ENCODE measurements at places on chromosomes 3 and 15.

DNA sequence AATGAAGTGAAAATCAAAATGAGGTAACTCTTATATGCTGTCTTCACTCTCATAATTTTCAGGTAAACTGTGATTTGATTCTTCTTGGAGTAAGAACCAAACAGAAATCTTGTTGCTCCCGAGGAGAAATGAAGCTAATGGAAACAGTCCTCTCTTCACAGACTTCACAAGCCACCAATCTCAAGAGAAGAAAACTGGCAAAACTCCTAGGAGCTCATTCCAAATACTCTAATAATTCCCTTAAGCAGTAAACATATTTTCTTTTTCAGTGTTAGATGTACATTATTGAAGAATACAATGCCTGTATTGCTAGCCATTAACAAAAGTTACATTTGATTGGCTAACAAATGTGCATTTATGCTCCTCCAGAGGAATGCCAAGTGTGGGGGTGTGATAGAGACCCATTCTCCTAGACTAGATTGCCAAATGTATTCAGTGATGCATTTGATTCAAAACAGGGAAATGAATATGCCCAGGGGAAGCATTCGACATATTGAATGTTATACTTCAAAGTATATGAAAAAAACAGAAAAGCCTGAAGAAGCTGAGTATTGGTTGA lies 11.8 kb upstream of the RIOX2 start:
- no peak for DNase-seq

DNA sequence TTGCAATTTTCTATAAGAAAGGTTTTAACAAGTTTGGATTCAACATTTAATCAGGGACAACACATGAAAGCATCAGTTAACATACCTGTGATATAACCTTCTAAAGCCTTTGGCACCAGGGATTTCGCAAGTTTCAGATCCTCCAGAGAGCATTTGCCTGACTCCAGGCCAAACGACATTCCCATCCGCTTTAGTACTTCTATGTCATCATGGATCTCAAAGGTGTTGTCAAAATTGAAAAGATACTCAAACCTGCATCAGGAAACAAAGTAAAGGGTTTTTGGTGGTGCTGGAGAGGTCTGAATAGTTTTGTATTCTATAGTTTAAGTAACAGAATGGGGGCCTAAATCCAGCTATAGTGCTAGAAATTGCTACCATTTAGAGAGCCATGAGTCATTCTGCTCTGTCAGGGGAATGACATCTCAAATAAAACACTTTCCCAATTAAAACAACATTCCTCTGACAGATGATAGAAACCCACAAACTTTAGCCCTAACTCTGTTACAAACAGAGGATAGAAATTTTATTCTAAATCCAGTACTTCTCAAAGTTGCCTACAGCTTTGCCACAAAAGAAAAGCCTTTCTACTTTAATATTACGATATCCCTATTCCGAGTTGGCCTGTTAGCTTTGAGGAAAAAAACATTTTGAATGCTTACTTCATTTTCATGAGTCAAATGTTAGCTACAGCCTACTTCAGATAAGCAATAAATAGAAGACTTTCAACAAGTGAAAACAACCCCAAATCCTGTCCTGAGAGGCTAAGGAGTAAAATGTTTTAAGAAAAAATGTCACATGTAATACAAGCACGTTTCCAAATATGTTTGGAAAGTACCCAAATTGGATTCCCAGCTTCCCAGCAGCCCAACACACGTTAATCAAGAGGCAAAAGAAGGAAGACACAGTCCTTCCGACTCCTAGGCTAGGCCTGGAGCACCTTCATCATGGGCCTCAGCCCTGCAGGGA lies 83.4 kb downstream of the ATP1B3 start:
- no peak for DNase-seq

DNA sequence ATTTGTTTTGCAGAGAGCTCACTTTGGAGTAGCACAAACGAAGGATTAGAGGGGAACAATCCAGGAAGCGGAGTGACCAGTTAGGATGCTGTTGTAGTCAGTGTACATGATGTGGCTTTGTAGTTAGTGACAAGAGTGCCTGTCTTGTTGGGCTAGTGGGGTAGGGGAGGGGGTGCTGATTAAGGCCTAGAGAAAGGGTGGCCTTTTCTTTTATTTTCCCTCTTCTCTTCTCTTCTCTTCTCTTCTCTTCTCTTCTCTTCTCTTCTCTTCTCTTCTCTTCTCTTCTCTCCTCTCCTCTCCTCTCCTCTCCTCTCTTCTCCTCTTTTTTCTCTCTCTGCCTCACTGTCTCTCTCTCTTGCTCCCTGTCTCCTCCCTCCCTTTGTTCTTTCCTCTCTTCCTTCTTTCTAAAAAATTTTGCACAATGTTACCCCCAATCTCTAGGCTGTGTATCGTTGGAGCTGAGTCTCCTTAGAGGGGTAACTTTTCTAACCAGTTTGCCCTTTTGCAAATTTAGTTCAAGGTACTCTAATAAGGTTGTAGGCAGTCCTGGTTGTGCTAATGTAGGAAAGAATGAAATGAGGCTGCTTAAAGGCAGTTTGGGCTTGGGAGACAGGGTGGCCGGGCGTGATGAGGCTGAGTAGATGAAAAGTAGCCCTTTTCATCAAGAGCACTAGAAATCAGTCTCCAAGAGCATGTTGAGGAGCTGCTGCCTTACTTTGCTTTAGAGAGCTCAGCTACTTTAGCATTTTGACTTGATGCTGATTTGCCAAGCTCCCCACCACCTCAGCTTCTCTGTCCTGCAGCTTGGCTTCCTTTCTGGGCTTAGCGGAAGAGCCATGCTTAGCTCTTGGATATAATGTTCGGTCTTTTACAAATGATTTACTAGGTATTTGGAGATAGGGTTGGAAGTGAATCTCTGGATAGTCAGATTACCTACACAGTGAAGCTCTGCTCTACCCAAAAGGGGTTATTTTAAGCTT lies 58.6 kb downstream of the SV2B start:
- no peak for DNase-seq

GRCh38 chr3:106176734-106177133 lies 307.9 kb upstream of the CBLB start:
- no peak for DNase-seq

GRCh38 chr3:191123946-191124345 lies 75.1 kb upstream of the OSTN start:
- no peak for DNase-seq

Data from nephron progenitor cell (in vitro differentiated cells).